CD4-positive, alpha-beta memory T cell (primary cell): ENCODE measurements at places on chromosomes 6 and 20. TPM values are rescaled to one million over a fixed set of nuclear protein-coding genes. Genes with fewer than 3 reads are reported as not detected.

DNA sequence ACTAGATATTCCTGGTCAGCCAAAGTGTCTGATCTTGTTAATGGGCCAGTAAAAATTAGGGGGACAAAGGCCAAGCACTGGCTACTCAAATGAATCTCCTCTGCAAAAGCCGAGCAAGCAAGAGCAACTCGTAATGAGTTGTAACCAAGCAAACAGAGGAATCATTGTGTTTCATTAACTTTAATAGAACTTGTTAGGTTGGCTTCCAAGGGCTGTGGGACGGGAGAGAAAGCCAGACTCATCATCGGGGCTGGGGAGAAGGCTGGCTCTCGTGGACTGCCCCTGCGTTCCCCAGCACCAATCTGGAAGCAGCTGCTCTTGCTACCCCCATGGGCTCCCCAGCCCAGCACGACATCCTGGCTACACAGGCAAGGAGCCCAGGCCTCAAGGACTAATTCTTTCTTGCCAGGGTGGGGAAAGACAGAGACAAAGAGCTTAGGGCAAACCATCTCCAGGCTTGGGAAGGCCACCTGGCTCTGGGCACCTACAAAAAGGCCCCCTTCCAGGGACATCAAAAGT is 10.5 kb upstream of the SCUBE3 start:
- H3K4me3 ChIP-seq = no peak overlapping the region
- no peak overlapping the region for H3K27ac ChIP-seq
- no peaks in the 10 kb centered on the region for H3K4me1 ChIP-seq

DNA sequence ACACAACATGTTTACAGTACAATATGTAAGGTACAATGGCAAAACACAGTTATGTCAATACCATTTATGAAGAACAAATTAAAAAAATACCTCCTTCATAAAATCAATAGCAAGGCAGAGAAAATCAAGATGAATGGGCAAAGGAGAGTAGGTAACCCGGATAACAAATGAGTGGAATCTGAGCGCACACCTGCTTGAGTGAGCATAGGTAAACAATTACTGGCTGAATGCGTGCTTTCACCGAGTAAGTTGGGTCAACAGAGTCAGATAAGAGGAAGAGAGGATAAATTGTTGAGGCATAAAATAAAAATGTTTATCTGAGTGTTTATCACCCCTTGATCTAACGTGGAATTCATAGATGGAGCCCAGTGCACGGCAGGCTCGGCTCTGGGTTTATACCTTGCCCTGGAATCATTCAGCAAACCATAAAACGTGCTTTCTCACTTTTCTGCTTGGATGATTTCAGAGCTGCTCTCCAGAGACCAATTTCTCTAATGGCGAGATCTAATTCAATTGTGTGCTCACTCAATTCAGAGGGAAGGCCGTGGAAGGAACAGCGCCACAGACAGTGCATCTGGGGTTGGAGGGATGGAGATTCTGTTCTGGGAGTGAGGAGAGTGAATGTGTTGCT is 224.8 kb upstream of the MAP3K7 start:
- no peak for DNase-seq
- H3K27ac ChIP-seq = no peak overlapping the region
- no peaks in the 10 kb centered on the region for H3K36me3 ChIP-seq
- no peaks in the 10 kb centered on the region for H3K27me3 ChIP-seq
- no peaks in the 10 kb centered on the region for H3K4me1 ChIP-seq

DNA sequence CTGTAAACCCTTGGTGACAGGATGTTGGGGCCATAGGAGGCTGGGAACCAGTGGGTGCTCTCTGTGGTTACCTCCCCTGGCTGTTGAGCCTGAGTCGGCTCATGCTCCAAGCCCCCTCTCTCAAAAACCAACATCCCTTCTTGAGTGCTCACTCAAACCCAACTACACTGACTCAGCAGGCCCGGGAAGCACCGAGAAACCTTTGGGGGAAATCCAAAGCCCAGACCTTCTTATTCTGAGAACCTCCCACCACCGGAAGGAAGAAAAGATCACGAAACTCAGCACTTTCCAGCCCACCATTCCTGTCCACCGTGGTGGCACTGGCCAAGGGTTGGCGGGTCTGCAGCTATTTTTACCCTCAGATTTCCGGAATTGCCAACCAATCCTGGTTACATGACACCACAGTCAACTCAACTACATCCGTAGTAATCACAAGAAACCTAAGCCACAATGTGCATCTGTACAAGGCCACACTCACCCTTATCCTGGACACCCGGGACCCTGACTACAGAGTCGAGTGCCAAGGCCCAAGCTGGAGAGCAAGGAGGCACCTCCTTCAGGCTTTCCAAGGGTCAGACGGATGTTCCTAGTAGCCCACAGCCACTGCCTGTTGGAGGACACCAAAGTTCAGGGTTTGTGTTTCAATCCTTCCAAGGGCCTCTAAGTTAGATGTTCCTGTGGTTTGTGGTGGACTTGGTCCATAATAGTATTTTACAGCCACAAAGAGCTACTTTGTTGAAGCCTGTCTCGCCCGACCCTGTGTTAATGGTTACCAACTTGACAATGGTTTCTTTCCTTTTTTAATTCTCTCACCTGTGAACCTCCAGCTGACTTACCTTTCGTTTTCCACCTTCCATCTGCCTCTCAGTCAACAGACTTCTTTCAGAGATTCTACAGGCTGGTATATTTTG is 317.0 kb downstream of the CDC5L start:
- no peaks in the 10 kb centered on the region for H3K36me3 ChIP-seq
- H3K27me3 ChIP-seq = no peaks in the 10 kb centered on the region
- no peak overlapping the region for H3K27ac ChIP-seq
- no peak for DNase-seq
- H3K4me3 ChIP-seq = no peak overlapping the region

GRCh38 chr6:21049572-21049971 is 515.3 kb downstream of the CDKAL1 start:
- H3K27ac ChIP-seq = no peak overlapping the region
- H3K4me1 ChIP-seq = no peaks in the 10 kb centered on the region
- H3K36me3 ChIP-seq = no peaks in the 10 kb centered on the region
- H3K4me3 ChIP-seq = no peak overlapping the region
- DNase-seq = no peak

DNA sequence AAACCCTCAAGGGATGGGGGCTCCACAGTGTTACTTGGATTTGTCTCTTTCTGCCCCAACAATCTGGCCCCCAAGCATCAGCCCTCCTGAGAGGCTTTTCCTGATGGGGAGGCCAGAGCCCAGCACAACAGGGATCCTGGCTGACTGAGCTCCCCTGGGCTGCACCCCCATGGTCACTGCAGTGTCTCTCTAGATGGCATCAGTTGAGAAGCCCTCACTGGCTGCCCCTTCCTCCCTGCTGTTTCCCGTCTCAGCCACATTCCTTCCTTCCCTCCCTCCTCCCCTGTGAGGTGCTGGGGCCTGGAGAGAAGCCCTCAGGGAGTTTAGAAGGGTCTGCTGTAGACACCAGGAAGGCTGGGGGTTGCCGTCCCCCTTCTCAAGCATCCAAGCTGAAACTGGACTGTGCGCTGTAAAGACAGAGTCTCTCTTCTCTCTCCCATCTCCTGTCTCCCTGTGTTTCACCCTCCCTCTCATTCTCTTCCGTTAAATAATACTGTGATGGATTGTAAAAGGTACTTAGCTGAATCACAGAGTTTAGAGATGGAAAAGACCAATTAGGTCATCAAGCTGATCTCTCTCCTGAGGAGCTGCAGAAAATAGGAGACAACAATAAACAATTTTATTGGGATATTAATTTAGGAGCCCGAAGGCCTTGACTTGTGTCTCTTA is 29.7 kb downstream of the SAYSD1 start:
- H3K4me1 ChIP-seq = no peaks in the 10 kb centered on the region
- H3K36me3 ChIP-seq = no peaks in the 10 kb centered on the region
- no peak overlapping the region for H3K4me3 ChIP-seq
- no peak for DNase-seq
- no peak overlapping the region for H3K27ac ChIP-seq

DNA sequence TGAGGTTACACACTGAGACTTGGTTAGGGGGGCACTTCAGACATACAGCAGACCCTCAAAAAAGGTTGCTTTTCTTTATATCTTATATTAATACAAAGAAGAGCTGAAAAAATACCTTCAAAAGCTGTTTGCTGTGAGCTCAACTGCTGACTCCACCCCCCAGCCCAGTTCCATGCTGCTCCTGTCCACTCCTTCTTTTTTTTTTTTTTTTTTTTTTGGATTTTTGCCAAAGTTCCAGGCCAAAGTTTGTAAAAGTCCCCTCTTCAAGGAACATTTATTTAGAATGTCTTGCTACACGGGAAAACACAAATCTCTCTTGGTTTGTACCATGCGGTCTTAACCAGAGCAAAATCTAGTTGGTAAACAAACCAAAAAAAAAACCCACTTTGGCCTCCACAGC is 85.3 kb upstream of the AKAP12 start:
- no peaks in the 10 kb centered on the region for H3K36me3 ChIP-seq
- no peaks in the 10 kb centered on the region for H3K27me3 ChIP-seq
- no peak overlapping the region for H3K27ac ChIP-seq
- no peaks in the 10 kb centered on the region for H3K4me1 ChIP-seq

Gene HLA-DQA1
- 4.7 TPM for polyA plus RNA-seq

DNA sequence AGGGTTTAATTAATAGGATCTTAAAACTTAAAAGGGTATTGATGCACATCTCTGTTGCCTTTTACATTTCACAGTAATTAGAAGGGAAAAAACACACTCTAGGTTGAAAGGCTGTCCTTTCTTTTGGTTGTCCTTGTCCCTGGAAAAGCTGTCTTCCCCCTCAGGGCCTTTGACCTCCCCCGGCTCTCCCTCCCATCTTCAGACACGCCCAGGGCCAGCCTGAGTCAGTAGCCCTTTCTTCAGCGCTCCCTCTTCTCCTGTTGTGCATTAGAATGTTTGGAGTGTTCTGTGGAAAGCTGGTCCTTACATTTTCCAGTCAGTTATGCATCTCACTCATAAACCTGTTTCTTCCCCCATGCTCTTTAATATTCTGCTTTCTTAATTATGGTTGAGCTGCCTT is 157.0 kb downstream of the MTHFD1L start:
- H3K27me3 ChIP-seq = no peaks in the 10 kb centered on the region
- H3K4me1 ChIP-seq = no peaks in the 10 kb centered on the region
- H3K27ac ChIP-seq = no peak overlapping the region
- no peak for DNase-seq

DNA sequence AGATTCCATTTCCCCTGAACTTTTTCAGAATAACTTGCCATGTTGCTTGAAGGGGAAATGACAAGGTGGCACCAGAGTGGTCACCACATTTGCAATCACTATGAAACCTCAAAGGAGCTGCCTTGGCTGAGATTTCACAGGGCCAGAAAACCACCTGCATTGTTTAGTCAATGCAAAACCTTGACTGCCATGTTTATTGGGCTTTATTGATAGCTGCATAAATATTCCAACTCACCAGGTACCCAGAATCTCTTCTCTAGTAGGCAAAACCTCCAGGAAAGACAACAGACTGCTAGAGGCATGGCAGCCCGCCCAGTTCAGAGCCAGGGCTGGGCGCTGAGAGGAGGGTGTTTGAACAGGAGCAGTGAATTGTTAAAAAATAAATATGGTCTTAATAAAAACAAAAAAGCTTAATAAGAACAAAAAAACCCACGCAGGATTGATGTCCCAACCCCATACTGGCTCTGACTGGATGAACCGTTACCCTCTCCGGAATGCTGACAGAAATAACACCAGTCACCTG is 375.6 kb downstream of the ZFAND3 start:
- H3K4me3 ChIP-seq = no peak overlapping the region
- H3K27me3 ChIP-seq = no peaks in the 10 kb centered on the region
- no peak overlapping the region for H3K27ac ChIP-seq
- H3K36me3 ChIP-seq = peaks cover 3% of the 10 kb centered on the region

DNA sequence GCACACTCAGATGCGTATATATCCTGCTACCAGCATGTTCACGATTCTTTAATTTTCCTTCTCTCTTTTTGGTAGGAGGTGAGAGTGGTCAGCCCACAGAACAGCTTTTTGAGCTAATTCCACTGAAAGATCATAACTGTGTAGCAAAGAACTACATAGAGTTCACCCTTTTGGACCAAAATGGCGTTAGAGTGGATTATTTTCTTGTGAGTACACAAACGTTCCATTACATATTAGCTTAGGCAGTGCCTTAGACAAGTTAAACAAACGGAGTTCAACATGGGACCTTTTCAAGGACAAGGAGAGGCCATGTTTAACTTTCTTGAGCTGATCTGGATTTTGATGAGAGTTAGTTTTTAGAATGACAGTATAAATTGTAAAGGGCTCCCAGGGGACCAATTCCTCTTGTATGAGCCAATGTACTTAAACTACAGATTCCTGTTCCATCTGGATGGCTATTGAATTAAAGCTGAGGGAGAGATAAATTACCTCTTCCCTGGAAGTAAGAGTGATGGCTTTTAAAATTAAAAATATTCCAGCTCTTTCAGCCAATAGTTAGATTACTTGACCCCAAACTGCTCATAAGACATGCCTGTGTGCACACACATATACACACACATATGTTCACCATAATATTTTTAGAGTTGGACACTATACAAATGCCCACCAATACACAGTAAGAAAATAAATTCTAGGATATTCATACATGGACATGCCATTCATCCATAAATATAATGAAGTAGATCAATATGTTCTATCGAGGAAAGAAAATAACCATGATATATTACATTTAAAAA is 25.6 kb upstream of the ARMH2 start:
- H3K4me3 ChIP-seq = no peak overlapping the region
- peaks cover 64% of the 10 kb centered on the region for H3K36me3 ChIP-seq
- no peak overlapping the region for H3K27ac ChIP-seq

Gene RIPOR2
- 458 TPM for polyA plus RNA-seq

GRCh38 chr6:8743170-8743745 is 307.9 kb upstream of the SLC35B3 start:
- no peak overlapping the region for H3K4me3 ChIP-seq
- H3K36me3 ChIP-seq = no peaks in the 10 kb centered on the region
- no peaks in the 10 kb centered on the region for H3K4me1 ChIP-seq
- H3K27me3 ChIP-seq = no peaks in the 10 kb centered on the region
- no peak for DNase-seq

Gene PLG
- polyA plus RNA-seq = not detected

DNA sequence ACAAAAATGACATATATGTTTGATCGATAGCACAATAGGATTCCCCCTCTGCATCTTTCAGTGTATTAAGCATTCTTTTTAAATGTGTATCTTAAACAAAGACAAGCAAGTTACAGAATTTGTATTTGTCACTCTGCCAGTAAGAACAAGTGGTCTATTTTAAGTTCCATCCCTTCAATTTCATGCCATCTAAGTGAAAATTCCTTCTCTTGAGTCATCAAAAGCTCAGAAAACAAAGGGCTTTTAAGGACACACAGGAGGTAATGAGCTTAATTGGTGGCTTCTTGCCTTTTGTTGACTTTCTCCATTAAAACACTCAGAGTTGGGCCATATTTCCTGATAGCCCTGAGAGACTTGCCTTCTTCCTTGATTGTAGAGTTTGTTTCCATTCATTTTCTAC is 547.8 kb downstream of the TENT5A start:
- no peak overlapping the region for H3K27ac ChIP-seq
- DNase-seq = no peak
- H3K4me1 ChIP-seq = no peaks in the 10 kb centered on the region
- H3K4me3 ChIP-seq = no peak overlapping the region
- H3K36me3 ChIP-seq = no peaks in the 10 kb centered on the region
- H3K27me3 ChIP-seq = no peaks in the 10 kb centered on the region

- no peaks in the 10 kb centered on the region for H3K4me1 ChIP-seq
- no peak overlapping the region for H3K4me3 ChIP-seq
- H3K27me3 ChIP-seq = no peaks in the 10 kb centered on the region
Observed at GRCh38 chr6:160931378-160932310, 59.9 kb upstream of the MAP3K4 start.

- no peak overlapping the region for H3K4me3 ChIP-seq
- H3K27me3 ChIP-seq = no peaks in the 10 kb centered on the region
Observed at GRCh38 chr6:144248476-144249301, 36.4 kb upstream of the UTRN start.
